Brain pericyte (primary cell): ENCODE measurements at places on chromosomes 6 and 20.

DNA sequence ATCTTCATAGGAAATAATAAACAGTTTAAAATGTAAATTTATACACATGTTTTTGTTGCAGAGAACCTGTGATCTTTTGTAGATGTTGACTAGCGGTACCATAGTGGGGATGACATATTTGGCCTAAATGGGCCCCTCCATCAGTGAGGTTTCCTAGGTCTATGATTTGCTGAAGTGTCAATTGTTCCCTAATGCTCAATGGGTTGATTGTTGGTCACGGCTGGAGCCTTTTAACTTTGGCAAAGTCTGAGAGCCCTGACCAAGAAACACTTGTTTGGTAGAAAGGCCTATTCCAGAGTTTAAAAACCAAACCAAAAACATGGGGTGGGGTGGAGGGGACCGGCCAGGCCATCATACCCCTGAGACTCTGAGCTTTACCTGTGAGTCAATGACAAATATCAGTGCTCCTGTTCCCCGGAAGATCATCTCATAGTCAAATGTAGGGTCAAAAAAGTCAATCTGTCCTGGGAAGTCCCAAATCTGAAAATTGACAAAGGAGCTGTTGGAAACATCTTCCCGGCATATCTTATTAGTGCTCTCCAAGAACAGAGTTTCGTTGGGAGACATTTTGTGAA is 25.1 kb downstream of the RRAGD start:
- DNase-seq = no peak

DNA sequence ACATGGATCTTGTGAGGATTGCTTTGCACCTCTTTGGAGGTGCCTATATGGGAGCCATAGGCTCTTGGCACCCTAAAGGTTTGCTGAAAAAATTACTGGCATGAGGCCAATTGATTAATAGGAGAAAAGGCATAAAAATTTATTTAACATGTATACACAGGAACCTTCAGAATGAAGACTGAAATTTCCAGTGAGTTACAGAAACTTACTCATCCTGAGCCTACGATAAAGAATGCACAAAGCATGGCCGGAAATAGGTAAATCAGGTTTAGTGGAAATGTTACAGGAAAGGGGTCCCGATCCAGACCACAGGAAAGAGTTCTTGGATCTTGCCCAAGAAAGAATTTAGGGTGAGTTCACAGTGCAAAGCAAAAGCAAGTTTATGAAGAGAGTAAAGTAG is 625.3 kb downstream of the MMUT start:
- no peak for DNase-seq

- DNase-seq = no peak
Measured at GRCh38 chr6:53038141-53038540, 27.1 kb upstream of the FBXO9 start.

DNA sequence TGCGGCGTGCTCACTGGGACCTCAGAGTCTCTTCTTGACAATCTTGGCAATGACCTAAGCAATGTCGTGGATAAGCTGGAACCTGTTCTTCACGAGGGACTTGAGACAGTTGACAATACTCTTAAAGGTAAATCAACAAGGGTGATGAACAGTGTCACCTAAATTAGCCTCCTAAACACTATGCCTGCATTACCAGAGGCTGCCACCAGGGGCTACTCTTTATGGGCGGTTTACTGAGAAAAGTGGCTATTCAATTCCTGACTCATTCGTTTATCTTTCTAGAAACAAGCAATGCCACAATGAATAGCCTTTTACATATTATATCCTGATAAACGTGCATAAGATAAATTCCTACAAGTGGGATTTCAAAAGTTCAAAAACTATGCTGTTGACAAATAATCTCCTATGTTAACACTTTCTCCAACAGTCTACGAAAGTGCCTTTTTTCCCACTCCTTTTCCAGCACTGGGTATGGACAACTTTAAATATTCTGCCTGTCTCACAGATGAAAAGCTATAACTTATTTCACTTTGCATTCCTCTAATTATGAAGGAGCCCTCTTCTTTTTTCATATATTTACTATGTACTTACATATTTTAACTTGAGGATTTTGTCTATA is 1.3 kb downstream of the BPIFA2 start:
- no peak for DNase-seq

GRCh38 chr6:2839195-2839981 is 2.3 kb downstream of the SERPINB1 start:
- DNase-seq = no peak

DNA sequence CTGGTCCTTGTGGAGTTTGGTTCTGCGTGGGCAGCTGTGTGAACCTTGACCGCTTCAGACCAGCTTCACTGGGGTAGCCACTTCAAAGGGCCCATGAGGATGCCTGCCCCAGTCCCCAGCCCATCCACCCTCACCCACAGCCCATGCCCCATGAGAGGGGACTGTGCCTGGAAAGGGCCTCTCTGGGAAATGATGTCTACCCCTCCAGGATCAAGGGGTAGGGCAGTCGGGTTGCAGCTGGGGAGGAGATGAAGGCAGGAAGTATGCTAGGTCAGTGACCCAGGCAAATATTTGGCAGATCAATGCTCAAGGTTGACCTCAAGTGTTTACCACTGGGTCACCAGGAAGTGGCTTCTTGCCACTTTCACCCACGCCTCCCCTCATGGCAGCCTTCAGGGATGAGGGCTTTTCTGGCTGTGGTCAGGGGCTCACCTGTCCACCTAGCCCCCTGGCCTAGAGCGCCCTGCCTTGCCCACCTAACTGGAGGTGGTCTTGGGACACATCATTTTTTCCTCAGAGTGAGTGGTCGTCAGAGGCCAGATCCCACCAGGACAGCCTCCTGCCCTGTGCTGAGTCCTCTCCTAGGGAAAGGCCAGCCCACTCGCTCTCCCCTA is 109.5 kb downstream of the SNX5 start:
- no peak for DNase-seq

- no peak for DNase-seq
Measured at GRCh38 chr6:126781582-126781981, 336.9 kb upstream of the RSPO3 start.

DNA sequence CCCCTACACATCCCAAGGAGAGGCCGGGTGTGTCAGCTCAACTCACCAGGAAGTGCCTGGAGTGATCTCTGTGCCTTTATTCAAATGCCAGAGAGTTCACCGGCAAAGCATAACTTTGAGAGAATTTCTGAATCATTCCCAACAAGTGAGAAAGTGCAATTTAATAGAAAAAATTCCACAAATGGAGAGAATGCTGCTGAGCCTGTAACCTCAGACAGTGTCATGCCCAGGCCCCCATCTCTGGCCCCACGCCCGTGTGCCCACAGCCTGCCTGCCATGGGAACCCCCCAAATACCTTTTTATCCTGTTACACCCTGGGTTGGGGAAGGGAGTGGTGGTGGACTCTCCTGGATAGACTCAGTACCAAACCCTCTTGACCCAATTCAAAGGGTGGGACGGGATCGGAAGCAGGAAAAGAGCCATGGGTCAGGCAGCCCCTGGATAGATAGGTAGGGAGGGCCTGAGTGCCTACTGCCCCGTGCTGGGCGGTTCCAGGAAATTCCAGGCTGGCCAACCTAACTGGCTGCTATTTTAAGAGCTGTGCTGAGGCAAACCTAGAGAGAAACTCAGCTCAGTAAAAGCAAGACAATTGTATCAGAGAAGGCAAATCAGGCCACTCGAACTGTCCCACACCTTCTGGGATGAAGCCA is 179.0 kb upstream of the FOXA2 start:
- no peak for DNase-seq

- DNase-seq = no peak
Measured at GRCh38 chr6:126539022-126539421, 199.1 kb downstream of the CENPW start.
